GM23248 (cell line): ENCODE measurements at places on chromosomes 5 and 9. TPM values are rescaled to one million over a fixed set of nuclear protein-coding genes. Genes with fewer than 3 reads are reported as not detected.

ANKRD18B gene
- total RNA-seq, result 0.11 TPM in 1 of 2 replicates, not detected in the other

C9orf50 gene
- 0.32 TPM in 1 of 2 replicates, not detected in the other for total RNA-seq

FPGS gene
- total RNA-seq, result 67.7 and 80.4 TPM in 2 replicates

PCDHB6 gene
- total RNA-seq, result 0.22 and 0.38 TPM in 2 replicates

F12 gene
- 0.43 and 1.3 TPM in 2 replicates for total RNA-seq

OCLN gene
- 0.76 and 1.7 TPM in 2 replicates for total RNA-seq

LTC4S gene
- total RNA-seq, result 3.7 and 6.6 TPM in 2 replicates

DNA sequence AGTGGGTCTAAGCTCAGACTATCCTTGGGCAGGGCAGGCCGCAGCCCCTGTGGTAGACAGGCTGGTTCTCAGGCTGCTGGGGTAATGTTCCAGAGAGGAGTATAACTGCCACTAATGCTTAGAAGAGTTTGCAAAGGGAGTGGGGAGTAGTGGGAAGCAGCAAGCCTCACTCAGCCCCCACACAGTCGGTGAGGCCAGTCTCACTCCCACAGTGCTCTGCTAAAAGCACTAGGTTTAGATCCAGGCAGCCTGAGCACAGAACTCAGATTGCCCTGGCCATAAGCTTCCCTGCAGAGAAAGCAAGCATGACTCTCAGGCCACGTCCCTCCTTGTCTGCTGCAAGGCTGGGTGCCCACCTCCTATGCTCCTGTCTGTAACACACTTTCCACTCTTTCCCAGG is 69.4 kb upstream of the HCN1 start:
- no peak for DNase-seq

GRCh38 chr9:17219261-17219660 is 84.4 kb downstream of the CNTLN start:
- peak; percentile 27 for DNase-seq

GRCh38 chr5:177296581-177296980 is 6.9 kb downstream of the RAB24 start:
- DNase-seq, result no peak

DNA sequence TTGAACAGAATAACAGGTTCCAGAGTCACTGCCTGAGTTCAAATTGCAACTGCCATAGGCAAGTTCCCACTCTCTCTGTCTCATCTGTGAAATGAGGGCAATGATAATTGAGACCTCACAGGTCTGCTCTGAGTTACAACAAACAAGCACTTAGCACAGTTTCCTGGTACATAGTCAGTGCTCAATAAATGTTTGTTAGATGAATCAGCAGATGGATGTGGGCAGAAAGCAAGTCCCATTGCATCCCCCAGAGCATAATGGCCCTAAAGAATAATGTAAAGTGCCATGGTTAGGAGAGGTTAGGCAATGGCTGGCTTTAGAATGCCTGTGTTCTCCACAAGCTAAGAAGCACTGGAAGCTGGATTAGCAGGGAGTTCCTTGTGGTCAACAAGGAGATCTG is 136.5 kb upstream of the LARP1 start:
- DNase-seq, result no peak

GRCh38 chr5:143186623-143187022 is 216.9 kb downstream of the NR3C1 start:
- DNase-seq, result no peak

DNA sequence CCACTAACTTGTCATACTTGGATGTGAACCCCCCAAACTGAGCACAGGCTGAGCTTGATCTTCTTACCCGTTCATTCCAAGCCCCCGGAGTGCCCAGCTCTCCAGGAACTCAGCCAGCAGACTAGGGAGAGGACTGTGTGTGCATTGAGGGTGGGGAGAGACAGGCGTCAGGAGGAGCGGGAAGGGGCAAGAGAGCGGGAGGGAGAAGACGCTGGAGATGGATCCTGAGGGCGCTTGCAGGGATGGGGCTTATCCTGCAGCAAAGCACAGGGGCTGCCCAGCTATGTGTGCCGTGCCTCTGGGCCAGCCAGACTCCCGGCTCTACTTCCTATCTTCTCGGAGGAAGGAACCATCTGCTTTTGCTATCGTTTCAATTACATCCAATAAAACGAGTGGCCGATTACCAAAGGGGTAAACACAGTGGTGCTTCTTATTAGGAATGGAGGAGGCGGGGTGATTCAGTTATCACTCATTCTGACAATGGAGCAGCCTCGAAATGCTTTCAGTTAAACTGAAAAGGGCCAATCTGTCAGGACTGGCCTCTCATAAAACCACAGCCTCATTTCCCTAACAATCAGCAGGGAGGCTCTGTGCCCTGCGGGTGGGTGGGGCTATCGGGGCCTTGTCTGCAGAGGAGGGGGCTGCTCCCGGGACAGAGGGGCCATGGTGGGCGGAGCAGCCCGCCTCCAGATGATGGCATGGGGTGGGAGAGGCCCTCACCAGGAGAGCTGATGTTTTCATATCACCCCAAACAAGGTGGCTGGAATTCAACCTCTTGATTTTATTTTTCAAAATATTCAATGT is 168.2 kb downstream of the DAB2IP start:
- peak; percentile 69 for DNase-seq

DNA sequence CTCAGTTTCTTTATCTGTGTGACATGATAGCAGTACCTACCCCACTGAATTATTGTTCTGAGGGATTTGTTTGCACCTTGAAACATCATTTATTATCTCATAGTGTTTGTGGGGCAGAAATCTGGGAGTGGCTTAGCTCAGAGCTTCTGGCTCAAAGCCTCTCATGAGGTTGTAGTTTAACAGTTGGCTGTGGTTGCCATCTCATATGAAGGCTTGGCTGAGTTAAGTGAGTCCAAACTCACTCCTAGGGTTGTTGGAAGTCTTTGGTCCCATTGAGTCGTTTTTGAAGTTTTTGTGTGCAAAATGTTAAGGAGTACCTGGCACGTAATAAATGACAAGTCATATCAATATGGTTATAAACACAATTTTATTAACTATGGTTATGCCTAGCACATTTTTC is 3.6 kb upstream of the JAKMIP2 start:
- no peak for DNase-seq
